ENCODE measurements at places on chromosomes 12 and 14.

GRCh38 chr12:58435647-58436046, 484.7 kb downstream of the LRIG3 start:
- DNase-seq, result no peak

- no peak for DNase-seq
Observed at GRCh38 chr12:19652386-19652785, 213.1 kb downstream of the AEBP2 start.

GRCh38 chr12:102331419-102331818, 133.8 kb upstream of the PMCH start:
- DNase-seq, result no peak

DNA sequence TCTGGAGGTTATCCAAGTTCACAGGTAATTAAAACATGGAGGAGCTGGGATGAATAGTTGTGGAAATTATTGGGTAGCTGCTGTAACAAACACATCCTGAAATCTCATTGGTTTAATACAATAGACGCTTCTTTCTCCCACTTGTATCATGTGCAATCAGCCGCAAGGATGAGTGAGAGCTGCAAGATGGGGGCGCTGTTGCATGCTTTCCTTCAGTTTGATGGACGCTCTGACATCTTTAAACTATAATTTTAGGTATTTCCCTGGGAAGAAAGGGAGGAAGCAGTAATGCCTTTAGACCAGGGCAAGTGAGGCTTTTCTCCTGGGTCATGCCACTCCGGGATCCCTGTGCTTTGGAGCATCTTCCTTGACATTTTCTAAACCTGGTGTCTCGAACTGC, 178.7 kb downstream of the PAWR start:
- no peak for DNase-seq

DNA sequence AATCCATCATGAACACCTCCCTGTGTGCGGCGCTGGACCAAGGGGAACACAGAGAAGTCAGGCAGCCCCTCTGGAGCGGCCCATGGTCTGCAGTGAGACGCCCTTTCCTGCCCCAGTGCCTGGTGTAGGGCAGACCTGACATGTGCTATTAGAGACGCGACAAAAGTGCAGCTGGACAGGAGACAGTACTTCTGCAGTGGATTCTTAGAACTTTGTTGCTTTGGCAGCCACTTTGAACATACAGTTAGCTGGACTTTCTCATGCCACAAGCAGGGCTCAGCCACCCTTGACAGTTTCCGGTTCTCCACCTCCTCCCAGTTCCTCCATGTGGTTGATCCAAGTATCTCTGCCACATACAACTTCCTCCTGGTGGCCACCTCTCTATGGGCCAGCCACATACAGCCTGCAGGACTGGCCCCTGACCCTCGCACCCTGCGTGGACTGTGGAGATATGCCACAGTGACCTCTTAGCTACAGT, 45.9 kb downstream of the LGMN start:
- no peak for DNase-seq

DNA sequence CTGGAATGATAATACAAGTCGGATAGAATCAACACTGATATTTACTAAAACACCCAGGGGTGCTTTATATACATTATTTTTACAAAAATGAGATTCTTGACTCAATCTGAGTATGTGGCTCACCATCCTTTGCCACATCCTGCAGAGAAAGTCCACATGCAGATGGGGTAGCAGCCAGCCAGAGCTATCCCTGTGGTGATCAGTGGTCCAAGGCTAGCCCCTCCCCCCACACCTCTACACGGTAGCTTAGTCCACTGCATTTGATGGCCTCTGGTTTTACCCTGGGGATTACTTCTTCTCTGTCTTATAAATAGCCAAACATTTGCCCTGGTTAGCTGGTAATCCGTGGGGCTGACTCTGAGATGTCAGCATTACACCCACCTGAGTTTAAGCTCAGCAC, 28.1 kb upstream of the TTC7B start:
- DNase-seq, result no peak

GRCh38 chr14:92675421-92675820, 73.0 kb downstream of the LGMN start:
- DNase-seq, result no peak

GRCh38 chr12:14190694-14191093, 174.8 kb upstream of the ATF7IP start:
- DNase-seq, result no peak

- no peak for DNase-seq
Observed at GRCh38 chr12:50050410-50051098, 6.8 kb upstream of the ASIC1 start.

- no peak for DNase-seq
Observed at GRCh38 chr12:89259821-89260220, 92.5 kb downstream of the DUSP6 start.

GRCh38 chr14:63777024-63777423, 49.2 kb upstream of the SGPP1 start:
- DNase-seq, result no peak

GRCh38 chr14:52875707-52876106, 75.1 kb downstream of the FERMT2 start:
- DNase-seq, result no peak

DNA sequence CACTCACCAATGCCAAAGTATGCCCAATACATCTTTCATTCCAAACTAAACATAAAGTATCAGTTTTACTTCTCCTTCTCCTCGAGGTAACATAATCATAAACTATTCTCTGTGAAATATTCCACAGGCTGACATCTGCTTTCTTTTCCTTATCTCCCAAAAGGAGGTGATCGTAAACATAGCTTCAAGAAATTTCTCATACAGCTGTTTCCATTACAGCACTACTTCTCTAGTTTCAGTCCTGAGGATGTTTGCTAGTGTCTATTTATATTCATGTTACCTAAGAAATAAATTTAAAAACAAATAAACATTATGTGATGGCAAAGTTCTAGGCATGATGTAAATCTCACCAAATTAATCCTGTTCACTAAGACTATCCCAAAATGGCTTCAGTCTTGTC, 90.1 kb upstream of the CPSF6 start:
- no peak for DNase-seq

- no peak for DNase-seq
Observed at GRCh38 chr14:103142721-103143302, 19.6 kb downstream of the TNFAIP2 start.

DNA sequence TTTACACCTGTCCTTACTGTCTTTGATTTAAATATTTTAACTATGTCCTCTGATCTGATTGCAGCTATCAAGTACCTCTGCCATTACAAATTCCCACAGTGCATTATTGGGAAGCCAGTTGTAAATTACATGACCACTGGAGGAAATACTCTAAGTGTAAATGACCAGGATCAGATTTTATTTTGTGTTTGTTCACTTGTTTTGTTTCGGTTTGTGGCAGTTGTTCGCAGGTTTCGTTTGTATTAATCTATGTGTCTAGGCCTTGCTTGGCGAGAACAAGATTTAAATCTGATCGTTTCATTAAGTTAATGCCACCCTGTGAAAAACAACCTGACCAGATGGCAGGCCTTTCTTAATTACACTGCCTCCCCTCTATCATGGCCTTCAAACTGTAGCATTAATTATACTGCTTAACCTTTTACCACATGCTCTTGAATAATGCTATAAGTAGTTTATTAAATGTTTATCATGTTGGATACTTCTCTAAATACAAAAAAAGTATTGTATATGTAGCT, 990.1 kb downstream of the TMTC2 start:
- no peak for DNase-seq

- no peak for DNase-seq
Observed at GRCh38 chr12:52258335-52258901, 16.0 kb upstream of the KRT86 start.

- DNase-seq, result no peak
Observed at GRCh38 chr14:24849471-24849870, 200.5 kb downstream of the STXBP6 start.

DNA sequence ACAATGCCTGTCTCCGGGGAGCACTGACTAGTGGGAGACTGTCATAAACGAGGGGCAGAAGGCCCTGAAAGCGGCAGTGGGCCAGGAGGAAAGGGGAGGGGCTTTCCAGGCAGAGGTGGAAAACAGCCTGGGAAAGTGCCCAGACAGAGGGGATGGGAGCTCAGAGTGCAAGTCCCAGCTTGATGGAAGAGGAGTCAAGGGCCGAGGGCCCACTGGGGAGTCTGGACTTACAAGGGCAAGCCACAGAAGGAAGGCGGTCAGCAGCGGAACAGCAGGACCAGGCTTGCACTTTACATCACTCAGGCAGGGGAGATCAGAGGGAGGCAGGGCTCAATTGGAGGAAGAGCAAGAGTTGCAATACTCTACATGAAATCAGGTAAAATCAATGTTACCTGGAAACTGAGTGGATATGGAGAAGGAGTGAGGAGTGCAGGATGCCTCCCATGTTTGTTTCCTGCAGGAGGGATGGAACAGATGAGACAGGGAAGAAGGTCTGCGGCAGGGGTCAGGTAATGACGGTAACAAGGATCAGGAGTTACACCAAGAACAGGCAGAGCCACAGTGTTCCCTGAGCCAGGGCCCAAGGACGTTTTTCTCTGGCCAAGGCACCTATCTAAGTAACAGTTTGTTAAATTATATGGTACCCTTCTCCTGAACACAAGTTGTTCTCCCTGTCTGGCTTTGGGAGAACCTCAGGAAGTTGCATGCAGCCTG, 23.8 kb downstream of the PXN start:
- no peak for DNase-seq

GRCh38 chr12:129385637-129385990, 518.2 kb downstream of the TMEM132D start:
- no peak for DNase-seq

DNA sequence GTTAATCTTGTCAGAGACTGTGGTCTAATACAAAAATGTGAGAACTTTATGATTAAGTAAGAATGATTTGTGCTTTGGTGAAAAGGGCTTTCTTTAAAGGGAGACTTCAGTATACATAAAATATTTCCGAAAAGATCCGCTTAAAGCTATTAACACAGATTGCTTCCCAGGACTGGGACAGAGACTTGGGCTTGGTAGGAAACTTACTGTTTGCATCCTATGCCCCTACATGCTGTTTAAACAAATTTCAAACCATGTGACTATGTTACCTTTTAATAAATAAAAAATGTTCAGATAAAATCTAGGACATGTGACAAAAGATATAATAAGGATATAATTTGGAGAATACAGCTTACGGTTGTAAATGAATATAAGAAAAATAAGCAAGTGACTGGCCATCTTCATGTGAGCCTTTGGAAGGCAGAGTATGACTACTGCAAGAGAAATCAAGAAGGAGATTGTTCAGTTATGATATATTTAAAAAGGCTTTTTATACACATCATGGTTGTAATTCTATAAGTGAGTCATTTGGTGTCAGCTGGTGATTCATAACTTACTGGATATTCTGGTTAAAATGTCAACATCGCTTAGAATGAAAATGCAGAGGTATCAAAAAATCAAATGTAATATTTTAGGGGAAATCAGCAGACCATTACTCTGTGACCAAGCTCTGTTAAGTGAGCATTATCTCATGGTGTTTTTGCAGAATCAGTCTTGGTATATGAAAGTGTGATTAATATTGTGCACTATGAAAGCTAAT, 234.7 kb upstream of the E2F7 start:
- no peak for DNase-seq

- no peak for DNase-seq
Observed at GRCh38 chr14:101478796-101479410, 82.4 kb upstream of the DIO3 start.

- DNase-seq, result no peak
Observed at GRCh38 chr14:37969511-37969979, 238.2 kb upstream of the SSTR1 start.
